T1000 (cell line): ENCODE measurements at places on chromosomes 2 and 18.

GRCh38 chr2:219309278-219309677 is at the start of gene PTPRN:
PTPRN (minus strand) TSS chr2:219309401; CDS start chr2:219309332, 69 bp downstream.
- DNase-seq, result no peak

GRCh38 chr18:7678801-7679200 is 111.7 kb downstream of the PTPRM start:
- DNase-seq, result no peak

GRCh38 chr2:181218401-181218821 is 238.0 kb downstream of the UBE2E3 start:
- DNase-seq, result no peak

GRCh38 chr2:7094231-7094741 is 177.1 kb downstream of the RNF144A start:
- no peak for DNase-seq

- no peak for DNase-seq
Observed at GRCh38 chr2:120732506-120733237, 3.0 kb upstream of the GLI2 start.

GRCh38 chr18:58576638-58577251 is 52.1 kb downstream of the ALPK2 start:
- DNase-seq, result no peak

- DNase-seq, result no peak
Observed at GRCh38 chr2:44674473-44675284, 266.8 kb upstream of the SIX3 start.

GRCh38 chr2:240214790-240215675 is 74.6 kb upstream of the OTOS start:
- no peak for DNase-seq

DNA sequence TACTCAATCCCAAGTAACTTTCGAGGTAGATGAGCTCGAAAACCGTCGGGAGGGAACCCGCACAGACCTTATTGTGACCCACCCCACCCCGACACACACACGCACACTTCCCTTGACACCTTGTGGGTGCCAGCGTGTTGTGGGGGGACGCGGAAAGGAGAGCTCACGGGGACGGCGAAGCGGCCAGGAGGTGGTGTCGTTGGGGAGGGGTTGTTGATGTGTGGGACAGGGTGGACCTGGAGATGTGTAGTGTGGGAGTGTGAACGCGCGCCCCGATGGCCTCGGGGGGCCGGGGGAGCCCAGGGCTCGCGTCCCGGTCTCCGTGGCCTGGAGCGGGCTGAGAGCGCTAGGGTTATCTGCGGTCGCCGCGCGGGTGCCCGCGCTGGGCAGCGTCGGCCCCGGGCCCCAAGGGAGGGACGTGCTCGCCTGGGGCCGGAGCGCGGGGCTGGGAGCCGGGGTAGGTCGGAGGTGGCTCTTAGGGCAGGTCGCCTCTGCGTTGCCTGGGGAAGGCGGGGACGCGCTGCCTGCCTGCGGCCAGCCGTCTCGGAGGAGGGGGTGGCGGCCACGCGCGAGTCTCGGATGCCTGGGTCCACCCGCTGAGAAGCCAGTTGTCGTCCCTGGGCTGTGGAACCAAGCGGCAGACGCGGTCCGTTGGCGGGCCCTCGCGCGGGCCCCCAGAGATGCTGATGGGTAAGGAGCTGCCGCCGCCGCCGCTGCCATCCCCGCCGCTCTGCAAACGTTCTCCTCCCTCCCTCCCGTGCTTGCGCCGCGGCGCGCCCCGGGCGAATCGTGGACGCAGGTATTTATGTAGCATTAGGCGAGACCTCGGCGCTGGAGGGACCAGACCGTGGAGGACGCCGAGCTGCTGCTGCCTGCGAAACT is 1.6 kb downstream of the KLHL29 start:
- no peak for DNase-seq

DNA sequence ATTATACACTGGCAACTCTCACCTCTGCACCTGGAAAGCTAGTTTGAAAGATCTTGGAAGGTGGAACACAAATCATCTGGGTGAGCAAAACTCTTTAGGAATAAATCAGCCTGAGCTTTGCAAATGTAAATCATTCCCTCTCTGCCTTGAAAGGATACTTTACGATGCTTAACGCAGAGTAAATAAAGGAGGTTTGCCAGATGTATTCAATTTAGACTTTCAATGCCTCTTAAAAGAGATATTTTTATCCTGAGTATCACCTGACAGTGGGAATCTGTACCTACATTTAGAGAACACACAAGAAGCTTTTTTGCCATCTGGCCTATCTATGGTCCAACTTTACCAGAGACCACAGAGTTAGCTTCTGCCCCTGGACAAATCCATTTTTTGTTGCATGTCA is 983.2 kb upstream of the CDH2 start:
- DNase-seq, result no peak

DNA sequence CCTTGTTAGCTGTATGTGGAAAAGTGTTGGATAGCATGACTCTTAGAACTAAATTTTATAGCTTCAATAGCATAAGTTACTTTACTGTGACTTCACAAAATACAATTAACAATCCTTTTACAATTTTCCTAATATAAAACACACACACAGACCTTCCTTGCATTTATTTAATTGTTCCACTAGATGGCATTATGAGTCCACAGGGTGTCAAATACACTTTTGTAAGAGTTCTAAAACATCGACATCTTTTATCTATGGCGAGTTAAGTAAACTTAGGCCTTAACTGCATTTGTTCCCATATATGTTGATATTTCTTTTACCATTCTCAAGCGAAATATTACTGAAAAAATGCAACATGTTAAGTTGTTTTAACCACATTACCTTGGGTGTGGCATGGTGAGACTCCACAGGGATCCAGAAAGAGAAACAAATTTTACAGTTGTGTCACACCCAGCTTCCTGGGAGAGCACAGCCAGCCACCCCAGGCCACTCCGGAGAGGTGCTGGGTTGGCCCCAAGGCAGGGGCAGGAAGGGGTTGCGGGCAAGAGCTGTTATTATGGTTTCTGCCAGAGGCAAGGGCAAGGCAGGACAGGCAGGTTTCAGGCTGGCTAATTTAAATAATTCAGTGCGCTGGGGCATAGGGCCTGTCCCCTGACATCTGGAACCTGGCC is 312.4 kb upstream of the MC4R start:
- no peak for DNase-seq

GRCh38 chr2:28155086-28155485 is 237.6 kb upstream of the FOSL2 start:
- DNase-seq, result no peak

GRCh38 chr18:69071680-69072079 is 273.8 kb downstream of the CCDC102B start:
- no peak for DNase-seq

- DNase-seq, result no peak
Observed at GRCh38 chr2:119531292-119531691, 7.0 kb upstream of the SCTR start.

DNA sequence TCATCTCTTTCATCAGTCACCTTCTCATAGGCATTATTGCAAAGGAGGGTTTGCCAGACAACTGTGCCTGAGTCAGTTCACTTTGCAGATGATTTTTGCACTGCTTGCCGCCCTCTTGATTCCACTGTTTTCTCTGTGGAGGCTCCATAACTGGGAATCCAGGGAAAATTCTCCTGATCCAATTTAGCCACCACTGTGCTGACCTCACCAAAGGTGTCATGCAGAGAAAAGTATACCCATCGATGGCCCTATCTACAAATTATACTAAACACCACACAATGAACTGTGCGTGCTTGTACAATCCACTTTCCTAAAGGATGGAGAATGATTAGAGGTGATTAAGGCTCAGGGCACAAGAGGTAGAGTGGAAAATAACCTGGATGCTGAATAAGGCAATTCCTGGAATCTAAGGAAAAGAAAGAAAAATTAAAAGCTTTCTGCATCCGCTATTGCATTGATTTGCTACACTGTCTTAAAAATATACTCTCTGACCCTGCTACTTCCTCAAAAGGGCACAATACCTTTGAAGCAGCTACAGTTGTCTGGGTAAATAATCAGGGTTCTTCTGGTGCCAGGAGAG is 409.4 kb downstream of the RIT2 start:
- no peak for DNase-seq

GRCh38 chr2:176473177-176473576 is 203.9 kb downstream of the MTX2 start:
- no peak for DNase-seq

DNA sequence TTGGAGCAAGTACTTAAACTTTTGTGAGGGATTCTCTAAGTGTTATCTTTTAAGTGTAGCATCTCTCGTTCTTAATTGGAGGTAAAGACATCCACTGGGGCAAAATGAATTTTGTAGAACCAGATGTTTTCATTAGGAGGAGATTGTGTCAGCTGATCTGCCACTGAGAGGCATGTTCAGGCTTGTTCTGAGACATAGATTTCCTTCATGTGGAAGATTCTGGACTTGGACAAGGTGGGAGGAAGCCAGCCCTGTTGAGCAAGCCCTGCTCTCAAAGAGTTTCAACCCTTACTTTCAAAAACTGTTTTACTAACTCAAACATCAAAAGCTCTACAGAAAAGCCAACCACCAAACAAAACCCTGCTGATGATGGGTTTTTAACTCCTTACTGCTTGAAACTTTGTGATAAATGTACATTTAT is 6.5 kb downstream of the MAP4K4 start:
- DNase-seq, result no peak

- DNase-seq, result no peak
Observed at GRCh38 chr2:154233231-154233630, 361.5 kb downstream of the GALNT13 start.

- DNase-seq, result no peak
Observed at GRCh38 chr2:181231886-181232621, 225.1 kb upstream of the ITGA4 start.

- no peak for DNase-seq
Observed at GRCh38 chr2:12207491-12207890, 461.1 kb downstream of the LPIN1 start.

DNA sequence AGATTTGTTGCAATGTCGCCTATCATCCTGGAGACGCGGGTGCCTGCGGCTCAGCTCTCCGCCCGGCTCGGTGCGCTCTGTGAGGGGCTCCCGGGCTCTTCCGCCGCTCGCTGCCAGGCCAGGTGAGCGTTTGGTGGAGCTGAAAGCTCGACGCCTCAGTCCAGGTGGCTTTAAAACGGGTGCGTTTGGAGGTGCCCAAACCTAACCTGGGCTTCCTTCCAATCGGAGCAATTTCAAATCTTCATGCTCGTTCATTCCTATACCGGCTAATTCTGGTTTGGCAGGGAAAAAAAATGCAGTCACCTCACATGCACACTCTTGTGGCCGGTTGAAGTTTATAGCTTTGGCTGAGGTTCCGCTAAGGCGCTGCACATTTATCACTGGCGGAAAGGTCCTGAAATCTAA is at the start of gene SLC16A14:
Gene SLC16A14, minus strand, starts transcription at position 274 of the 405 bp plus-strand sequence. CDS start 9,572 bp downstream, outside the sequence.
- peak; percentile 29 for DNase-seq

DNA sequence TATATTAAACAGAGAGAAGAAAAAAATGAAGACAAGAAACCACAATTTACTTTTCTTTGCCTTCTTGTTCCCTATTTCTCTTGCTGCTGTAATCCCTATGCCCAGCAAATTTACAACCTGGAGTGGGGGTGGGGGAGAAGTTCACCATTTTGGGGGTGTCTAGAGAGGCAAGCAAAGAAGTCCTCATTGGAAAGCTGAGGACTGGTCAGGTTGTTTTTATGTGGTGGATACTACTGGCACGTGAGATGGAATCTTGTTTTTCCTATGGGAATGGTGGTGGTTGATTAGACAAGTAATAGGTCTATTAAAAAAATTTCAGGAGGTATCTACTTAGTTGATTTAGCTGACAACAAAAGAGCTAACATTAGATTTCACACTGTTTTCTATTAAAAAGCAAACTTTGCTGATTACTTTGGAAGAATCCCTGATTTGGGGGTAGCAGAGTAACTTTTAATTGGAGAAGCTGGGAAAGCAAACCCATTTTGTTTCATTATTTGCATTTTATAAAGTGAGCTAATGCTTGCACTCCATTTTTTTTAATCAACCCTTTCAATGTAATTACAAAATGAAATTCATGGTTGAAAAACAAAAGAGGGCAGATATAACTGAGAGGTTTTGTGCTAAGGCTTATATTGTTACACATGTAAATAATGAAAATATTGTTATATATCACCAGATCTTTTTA is 6.0 kb downstream of the POU3F3 start:
- DNase-seq, result no peak

DNA sequence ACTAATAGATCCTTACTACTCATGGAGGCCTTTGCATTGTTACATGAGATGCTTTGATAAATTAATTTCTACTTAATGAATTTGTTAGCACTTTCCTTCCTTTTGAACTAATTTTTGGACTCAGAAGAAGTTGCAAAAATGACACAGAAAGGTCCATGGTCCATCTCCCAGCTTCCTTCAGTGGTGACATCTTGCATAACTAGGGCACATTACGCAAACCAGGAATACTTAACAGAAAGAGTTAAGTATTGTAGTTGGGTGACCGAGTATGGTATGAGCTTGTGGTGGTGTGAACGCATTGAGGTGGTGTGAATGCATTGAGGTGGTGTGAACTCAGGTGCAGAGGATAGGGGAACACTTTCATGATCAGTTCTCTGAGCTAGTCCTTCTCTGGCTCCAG is 151.1 kb upstream of the TWIST2 start:
- DNase-seq, result no peak

- DNase-seq, result no peak
Observed at GRCh38 chr2:220503431-220503830, 876.0 kb downstream of the SLC4A3 start.

- DNase-seq, result no peak
Observed at GRCh38 chr2:50956886-50957285, 75.0 kb downstream of the NRXN1 start.

DNA sequence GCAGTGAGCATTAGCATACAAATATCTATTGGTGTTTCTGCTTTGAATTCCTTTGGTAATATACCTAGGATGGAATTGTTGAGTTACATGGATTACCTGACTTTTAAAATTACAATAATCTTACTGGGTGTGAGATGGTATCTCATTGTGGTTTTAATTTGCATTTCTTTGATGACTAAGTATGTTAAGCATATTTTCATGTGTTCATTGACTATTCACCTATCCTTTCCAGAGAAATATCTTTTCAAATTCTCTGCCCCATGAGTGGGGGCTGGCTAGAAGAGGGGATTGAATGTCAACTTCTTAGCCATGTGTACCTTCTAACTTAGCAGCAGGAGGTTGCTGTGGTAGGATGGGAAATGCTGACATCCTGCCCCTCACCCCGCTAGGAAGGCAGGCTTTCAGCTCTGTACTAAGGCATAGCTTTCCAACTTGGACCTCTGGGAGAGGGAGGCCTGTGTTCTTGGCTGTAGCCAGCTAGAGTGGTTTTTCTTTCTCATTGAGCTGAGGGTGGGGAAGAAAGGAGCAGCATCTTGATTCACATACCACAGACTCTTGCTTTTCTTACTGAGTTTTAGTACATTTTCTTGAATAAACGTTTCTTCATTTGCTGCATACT is 63.3 kb upstream of the TTC27 start:
- DNase-seq, result no peak
